ENCODE measurements at places on chromosomes 3 and 15.

DNA sequence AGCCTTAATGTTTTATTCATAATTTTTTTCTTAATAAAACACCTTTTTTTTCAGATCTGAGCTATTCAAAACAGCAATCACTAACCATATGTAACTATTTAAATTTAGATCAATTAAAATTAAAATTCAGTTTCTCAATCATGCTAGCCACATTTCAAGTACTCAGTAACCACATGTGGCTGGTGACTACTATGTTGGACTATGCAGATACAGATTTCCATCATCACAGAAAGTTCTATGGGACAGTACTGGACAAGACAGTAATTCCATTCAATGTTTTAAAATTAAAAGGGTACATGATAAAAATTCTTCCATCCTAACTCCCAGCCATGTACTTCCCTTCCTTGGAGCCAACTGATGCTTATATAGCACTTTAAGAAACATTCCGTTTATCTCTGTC is 119.3 kb downstream of the GLDN start:
- DNase-seq, result no peak

DNA sequence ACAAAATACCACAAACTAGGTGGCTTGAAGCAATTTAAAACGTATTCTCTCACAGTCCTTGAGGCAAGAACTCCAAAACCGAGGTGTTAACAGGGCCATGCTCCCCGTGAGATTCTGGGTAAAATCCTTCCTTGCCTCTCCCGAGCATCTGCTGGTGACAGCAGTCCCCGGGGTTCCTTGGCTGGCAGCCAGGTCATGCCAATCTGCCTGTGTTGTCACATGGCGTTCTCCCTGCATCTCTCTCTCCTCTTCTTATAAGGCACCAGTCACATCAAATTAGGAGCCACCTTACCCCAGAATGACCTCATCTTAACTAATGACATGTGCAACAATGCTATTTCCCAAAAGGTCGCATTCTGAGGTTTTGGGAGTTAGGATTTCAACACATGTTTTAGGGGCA is 26.3 kb upstream of the LRRN1 start:
- no peak for DNase-seq

- no peak for DNase-seq
These were observed 59.5 kb upstream of the TSEN2 start for GRCh38 chr3:12424635-12425319.

GRCh38 chr3:4633078-4634004 is 140.2 kb downstream of the ITPR1 start:
- peak; percentile 42 for DNase-seq

- no peak for DNase-seq
These were observed 89.8 kb upstream of the MEX3B start for GRCh38 chr15:82135638-82136037.

DNA sequence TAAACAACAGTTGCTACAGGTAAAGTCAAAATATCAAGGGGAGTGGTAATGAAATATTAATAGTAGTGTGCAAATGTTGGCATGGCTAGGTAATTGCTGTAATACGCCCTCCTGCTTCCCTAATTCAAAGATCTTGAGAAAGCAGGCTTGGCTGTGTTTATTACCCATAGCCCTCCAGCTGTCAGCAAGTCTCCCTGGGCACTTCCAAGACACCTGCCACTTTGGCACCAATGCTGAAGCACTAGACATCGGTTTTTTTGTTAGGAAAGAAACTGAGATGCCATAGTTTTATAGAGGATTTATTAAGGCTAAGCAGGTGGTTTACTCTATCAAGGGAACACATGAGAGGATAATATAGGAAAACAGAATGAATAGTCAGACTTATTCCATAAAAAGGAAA is 64.4 kb downstream of the P2RY1 start:
- no peak for DNase-seq

- DNase-seq, result no peak
These were observed 73.5 kb downstream of the PPM1L start for GRCh38 chr3:160829486-160830009.

DNA sequence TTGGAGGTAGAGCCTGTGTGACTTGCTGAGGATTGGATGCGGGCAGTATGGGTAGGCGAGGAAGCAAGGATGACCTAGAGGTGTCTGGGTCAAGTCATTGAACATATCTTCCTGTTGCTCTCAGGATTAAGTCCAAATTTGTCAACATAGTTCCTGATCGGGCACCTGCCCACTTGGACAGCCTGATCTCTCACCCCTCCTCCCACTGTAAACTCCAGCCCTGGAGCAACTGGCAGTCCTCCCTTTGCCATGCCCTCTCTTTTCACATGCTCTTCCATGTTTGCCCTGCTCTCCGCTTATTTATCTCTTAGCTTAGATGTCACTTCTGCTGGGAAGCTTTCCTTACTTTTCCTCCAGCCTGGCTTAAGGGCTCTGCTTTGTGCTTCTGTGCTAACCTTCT is 47.6 kb upstream of the PPP4R2 start:
- no peak for DNase-seq

Measured in SHP77 treated with DMSO at 0.1 percent for 48 hours (cell line).